ENCODE measurements at places on chromosomes 7 and 10. TPM values are rescaled to one million over a fixed set of nuclear protein-coding genes. Genes with fewer than 3 reads are reported as not detected.

- no peak for DNase-seq
These were observed 2.0 kb upstream of the TM9SF3 start for GRCh38 chr10:96588616-96589419.

DNA sequence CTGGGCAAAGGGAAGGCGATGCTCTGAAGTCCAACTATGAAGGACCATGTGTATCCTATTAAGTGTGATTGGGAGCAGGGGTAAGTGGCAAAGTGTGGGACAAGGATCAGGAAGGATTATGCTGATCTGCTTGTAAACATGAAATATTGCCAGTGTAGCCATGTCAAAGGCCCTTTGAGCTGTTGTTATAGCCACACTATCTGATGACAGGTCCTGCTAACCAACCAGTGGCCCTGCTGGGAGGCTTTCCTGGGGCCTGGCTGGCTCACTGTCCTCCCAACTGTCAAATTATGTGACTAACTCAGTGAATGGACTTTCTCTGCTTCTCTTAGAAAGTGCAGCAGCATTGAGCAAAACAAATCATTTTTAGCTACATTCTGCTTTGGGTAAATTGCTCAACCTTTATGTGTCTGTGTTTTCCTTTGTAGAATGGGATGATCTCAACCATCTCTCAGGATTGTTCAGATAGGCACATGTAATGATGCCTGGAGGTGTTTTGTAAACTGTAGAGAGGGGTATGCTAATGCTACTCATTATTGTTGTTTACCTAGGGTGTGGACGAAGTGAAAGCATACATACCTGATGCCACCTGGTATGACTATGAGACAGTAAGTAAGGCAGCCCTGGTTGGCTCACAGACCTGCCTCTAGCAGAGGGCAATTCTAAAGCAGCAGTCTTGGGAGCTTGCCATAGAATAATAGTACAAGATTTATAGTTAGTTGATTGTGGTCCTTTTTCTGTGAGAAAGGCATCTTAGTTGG is 47.4 kb downstream of the MGAM2 start:
- DNase-seq: no peak

Gene NOD1
- 16.6 TPM for total RNA-seq

- no peak for DNase-seq
These were observed 5.0 kb upstream of the MSMB start for GRCh38 chr10:46050941-46051623.

Gene GRM3
- total RNA-seq: not detected

DNA sequence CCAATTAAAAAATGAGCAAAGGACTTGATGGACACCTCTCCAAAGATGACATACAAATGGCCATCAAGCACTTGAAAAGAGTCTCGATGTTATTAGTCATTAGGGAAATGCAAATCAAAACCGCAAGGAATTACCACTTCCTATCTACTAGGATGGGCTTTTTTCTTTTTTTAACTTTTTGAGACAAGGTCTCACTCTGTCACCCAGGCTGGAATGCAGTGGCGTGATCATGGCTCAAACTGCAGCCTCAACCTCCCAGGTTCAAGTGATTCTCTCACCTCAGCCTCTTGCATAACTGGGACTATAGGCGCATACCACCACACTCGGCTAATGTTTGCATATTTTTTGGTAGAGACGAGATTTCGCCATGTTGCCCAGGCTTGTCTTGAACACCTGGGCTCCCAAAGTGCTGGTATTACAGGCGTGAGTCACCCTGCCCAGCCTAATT is 13.6 kb downstream of the NKX1-2 start:
- no peak for DNase-seq

DNA sequence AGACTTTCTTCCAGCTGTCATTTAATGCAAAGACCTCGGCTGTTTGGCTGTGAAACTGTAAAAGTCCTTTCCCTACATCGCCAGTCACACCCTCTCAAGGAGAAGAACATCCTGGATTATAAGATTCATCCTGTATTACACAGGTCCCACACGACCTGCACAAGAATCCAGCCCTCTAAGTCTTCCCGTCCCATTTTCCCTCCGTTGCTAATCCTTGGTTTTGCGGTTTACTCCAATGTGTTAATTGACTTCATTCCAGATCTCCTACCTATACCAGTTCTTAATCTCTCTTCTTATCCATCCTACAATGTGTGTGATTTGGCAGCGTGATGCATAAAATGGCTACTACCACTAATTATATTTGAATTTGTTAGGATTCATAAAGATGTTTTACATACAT is 110.4 kb downstream of the COL28A1 start:
- DNase-seq: no peak

GRCh38 chr10:67839951-67840350 is 2.0 kb upstream of the DNAJC12 start:
- no peak for DNase-seq

DNA sequence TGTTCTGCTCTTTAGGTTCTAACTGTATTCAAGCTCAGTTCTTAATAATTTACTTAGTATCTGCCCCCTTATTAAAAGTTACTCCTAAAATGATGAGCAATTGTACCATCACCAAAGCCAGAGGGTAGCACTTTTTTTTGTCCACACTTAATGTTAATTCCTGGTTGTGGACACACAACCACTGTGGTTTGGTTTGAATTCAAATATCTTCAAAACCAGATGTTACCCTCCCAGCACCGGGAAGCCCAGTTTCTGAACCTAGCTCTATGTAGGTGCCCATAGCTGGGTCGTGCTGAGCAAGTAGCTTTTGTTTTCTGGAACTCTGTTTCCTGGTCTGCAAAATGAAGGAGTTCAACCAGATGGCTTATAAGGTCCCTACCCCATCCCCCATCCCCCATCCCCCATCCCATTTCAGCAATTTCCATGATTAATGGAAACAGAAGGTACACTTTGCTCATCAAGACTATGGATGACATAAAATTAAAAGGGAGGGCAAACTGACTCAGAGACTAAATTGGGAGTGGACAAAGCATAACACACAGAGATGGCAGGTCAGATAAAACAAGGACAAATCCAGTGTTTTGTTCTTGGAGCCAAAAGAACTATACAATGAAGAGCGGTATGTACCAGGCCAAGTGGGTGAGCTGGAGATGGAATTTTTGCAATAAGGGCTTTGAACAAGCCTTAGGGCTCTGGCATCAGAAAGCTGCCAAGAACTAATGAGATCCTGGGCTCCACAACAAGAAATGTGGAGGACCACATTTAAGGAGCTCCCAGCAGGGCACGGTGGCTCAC is 56.7 kb downstream of the DLG5 start:
- no peak for DNase-seq

DNA sequence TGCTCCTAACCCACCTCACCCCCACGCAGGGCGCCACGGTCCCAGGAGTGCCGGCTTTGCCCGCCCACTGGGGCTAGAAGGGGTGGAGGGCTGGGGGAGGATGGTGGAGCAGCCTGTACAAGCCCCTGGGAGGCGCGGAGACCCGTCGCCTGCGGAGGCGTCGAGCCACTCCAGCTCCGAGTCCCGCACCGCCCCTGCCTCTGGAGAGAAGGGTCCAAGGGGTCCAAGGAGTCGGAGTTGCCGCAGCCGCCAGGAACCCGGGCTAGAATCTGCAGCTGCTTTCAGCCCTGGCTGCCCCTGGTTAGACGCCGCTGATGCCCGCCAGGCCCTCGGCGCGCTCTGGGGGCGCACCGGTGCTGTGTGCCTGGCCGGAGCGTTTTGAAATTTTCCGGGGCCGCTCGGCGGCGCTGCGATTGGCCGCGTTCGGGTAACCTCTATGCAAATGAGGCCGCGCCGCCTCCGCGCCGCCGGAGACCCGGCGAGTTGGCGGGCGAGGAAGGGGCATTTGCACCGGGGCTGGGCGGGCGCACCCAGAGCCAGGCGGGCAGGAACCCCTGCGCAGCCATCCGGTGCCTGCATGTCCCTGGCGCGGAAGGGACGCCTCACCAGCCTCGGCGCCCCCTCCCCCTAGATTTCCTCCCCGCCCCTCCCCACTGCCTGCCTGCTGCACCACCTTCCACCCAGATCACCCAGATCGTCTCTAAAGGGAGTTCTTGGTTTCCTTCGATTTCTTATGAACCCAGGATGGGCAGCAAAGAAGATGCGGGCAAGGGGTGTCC is at the start of gene HMX2:
HMX2 (plus strand) TSS at position 502 of the 779 bp plus-strand sequence; CDS start at position 745, 243 bp downstream.
- no peak for DNase-seq

DNA sequence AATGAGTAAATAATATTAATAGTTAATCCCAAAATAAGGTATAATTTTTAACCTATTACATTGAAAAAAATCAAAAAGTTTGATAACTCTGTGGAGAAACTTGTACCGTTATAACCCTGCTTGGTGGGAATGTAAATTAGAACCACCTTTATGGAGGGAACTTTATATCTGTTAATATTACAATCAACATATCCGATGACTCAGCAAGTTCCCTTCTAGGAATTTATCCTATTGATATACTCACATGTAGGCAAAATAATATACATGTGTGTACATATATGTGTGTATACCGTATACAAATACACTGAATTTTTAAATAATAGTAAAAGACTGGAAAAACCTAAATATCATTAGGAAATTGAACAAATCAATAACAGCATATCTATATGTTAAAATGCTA is 54.7 kb downstream of the PANK1 start:
- DNase-seq: no peak

DNA sequence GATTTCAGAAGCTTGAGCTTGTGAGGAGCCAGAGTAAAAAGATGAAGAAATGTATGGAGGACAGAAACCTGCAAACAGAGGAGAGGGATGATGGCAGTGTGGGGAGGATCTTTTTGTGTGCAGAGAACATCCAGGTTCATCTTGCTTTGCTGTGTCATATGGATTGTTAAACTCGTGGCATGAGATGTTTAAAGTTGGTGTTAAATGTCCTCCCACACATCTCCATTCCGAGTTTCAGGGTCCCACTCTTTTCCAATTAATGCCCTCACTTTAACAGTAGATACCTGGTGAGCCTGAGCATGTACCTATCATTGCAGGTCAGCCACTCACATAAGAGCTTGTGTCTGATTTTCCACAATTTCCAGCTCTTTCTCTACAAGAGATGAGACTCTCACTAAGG is 147.7 kb downstream of the ST7 start:
- no peak for DNase-seq

GRCh38 chr10:61173450-61173849 is 229.5 kb upstream of the RHOBTB1 start:
- DNase-seq: no peak

Gene ADCY1
- total RNA-seq: 14.7 TPM

GRCh38 chr7:151274936-151275812 is 26.7 kb upstream of the SMARCD3 start:
- peak; percentile 66 for DNase-seq

- DNase-seq: peak; percentile 91
These were observed 3.8 kb downstream of the DEPP1 start for GRCh38 chr10:44974628-44975430.

Gene PALS2
- 43.1 TPM for total RNA-seq

- no peak for DNase-seq
These were observed 39.6 kb downstream of the CLEC2L start for GRCh38 chr7:139562961-139563565.

Gene HGF
- total RNA-seq: 18.8 TPM

Gene NUB1
- total RNA-seq: 33.0 TPM

GRCh38 chr10:132507956-132508490 is 29.6 kb upstream of the INPP5A start:
- peak; percentile 75 for DNase-seq

- DNase-seq: no peak
These were observed 19.8 kb downstream of the CEP41 start for GRCh38 chr7:130420943-130421578.

Data from posterior vena cava (tissue), 2 donors.